AG08396 (cell line): ENCODE measurements at places on chromosomes 12 and 14.
A peak's percentile ranks its signal among the peaks of the same experiment; 100 is the strongest.

DNA sequence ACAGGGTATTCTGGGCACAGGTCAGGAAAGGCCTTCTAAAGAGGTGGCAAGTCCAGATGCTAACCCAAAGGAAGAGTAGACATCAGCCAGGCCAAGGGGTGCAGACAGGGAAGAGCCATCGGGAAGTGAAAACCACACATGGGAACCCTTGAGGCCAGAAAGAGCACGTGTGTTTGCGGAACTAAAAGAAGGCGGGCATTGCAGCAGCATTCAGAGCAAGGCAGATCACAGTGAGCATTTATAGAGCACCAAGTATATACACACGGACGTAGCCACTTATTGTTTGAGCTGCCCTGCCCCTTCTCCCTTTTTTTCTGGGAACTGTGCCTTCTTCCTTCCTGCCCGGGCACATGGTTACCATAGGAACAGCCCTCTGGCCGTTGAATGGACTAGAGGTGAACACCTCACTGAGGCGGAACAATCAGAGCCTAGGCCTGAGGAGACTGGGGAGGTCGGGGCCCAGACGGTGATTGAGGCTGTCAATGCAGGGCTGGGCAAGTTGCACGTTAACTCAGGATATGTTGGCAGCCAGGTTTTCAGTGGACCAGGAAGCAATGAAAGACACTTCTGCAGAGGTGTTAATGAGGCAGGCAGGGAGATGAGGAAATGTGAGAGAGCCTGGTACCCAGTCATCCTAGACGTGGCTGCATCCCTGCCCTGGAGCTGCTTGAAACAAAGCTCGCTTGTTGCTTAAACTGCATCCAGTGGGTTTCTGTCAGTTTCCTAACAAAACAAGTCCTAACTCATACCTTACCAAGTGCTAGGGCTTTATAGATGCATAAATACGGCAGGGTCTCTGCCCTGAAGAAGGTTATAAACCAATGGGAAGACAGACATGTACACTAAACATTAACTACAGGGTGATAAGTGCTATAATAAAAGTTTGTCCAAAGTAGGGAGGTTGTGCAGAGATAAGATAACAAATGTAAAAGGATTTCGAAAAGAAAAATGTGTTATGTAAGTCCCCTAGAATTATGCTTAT, 34.2 kb downstream of the MOAP1 start:
- no peak for DNase-seq

DNA sequence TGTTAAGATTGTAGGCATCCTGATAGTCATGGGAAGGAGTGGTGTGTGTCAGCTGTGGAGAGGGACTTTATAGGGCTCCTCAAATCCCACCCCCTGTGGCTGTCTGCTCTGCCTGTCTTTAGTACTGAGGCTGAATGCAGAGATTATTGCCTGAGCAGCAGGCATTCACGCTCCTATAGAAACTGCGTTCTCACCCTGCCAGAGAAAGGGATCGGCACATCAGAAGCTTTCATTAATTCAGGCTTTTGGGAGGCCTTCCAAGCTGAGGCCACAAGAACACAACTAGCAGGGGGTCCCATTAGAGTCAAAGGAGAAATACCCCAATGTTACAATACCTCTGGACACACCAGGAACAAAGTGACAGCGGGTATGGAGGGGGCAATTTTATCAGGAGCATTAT, 12.6 kb downstream of the KCNK10 start:
- DNase-seq: no peak

- no peak for DNase-seq
Observed at GRCh38 chr12:71240946-71241345, 83.1 kb upstream of the TSPAN8 start.

- no peak for DNase-seq
Observed at GRCh38 chr12:105275997-105276733, 40.2 kb upstream of the APPL2 start.

- DNase-seq: peak; percentile 17
Observed at GRCh38 chr14:88535149-88535548, 19.7 kb downstream of the PTPN21 start.

DNA sequence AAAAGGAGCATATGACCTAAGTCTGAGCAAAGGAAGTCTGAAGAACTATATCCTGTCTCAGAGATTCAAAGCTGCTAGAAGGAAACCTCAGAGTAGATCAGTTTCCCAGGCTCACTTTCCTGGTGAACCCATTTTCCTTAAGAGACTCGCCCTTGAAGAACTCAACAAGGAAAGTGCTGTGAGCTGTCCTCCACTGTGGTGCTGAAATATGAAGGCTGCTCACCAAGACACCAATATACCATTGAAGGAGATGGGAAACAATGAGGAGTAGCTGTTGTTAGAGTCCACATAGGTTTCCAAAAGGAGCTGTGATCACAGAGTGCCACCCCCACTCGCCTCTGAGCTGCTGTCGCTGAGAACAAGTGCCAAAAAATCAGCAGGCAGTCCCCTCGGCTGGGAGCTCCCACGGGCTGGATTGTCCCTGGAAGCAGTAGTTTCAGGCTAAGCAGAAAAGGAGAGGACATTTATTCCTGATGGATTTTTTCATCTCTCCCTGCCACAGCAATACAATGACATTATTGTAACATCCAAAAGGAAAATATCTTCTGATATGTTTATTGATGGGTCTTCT, 282.1 kb downstream of the RPS29 start:
- DNase-seq: peak; percentile 10

GRCh38 chr12:73159954-73160353, 887.8 kb downstream of the TRHDE start:
- no peak for DNase-seq

- no peak for DNase-seq
Observed at GRCh38 chr12:125287155-125287847, 222.1 kb downstream of the AACS start.

- peak; percentile 82 for DNase-seq
Observed at GRCh38 chr12:109833307-109834189, at the start of gene TRPV4. TSS of gene TRPV4 (minus strand) at chr12:109833398. CDS start at chr12:109814796, 18,602 bp downstream.

- DNase-seq: peak; percentile 61
Observed at GRCh38 chr12:49507139-49507538, 31.7 kb upstream of the KCNH3 start.

GRCh38 chr14:102928412-102929240, 6.2 kb downstream of the AMN start:
- DNase-seq: peak; percentile 73

GRCh38 chr12:4278329-4279197, 5.0 kb downstream of the CCND2 start:
- DNase-seq: no peak

GRCh38 chr12:51320311-51320694, 3.7 kb downstream of the BIN2 start:
- no peak for DNase-seq
